ENCODE measurements at places on chromosomes 12 and 14. TPM values are rescaled to one million over a fixed set of nuclear protein-coding genes. Genes with fewer than 3 reads are reported as not detected.

Gene AICDA
- not detected for total RNA-seq

- DNase-seq: no peak
Measured at GRCh38 chr12:89238593-89238992, 113.7 kb downstream of the DUSP6 start.

DNA sequence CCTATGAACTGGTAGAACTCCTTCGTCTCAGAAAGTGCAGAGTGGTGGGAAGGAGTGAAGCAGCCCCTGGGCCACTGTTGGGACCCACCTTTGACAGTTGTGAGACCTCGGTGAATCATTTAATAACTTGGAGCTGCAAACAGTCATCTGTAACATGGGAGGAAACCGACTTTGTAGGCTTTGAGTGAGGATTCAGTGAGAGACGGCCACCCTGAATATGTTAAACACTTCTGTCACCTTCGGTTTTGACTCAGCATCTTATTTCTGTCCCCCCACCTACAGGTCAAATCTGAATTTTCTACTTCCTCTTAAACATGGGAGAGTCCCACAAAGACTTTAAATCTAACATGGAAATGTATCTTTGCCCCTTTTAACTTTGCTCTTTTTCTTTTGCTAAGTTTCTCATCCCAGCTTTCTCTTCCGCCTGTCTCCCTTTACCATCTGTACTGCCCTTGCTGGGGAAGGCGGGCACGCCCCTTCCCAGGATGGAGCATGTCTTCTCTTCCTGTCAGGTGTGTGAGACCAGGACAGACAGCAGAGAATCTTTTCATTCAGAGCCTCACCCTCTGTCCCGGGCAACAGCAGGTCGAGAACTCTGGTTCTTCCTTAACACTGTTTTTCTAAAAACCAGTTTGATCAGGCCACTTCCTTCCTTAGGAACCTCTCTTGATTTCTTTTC is 37.1 kb downstream of the ZC3H14 start:
- no peak for DNase-seq

Gene SELPLG
- total RNA-seq: not detected

DNA sequence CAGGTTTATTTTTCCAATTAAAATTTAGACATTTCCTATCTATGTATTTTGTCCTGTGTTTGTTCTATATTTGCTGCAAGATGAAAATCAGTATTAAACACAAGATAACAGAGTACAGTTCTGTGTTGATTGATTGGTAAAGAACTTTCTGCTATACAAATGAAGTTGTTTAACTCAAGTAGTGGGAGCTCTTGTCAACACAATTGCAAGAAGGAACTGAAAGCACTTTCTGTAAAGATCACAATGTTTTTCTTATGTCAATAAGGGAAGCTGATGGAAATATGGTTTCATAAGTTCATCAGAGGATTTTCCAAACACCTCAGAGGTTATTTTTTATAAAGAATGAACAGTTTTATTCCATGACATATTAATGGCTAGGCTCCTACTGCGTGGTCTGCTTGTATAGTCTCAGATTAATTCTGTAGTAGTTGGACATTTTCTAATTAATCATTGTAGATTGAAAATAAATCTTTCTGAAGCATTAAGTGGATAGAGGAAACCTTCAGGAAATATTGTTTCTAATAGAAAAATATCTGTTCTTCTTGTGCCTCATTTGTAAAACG is 379.5 kb downstream of the LRFN5 start:
- no peak for DNase-seq

Gene LMO3
- 39.4 TPM for total RNA-seq

Gene PAH
- total RNA-seq: 17.4 TPM

- DNase-seq: no peak
Measured at GRCh38 chr14:52042371-52043289, 26.2 kb downstream of the NID2 start.

GRCh38 chr14:71108398-71109119 is 201.3 kb downstream of the PCNX1 start:
- no peak for DNase-seq

DNA sequence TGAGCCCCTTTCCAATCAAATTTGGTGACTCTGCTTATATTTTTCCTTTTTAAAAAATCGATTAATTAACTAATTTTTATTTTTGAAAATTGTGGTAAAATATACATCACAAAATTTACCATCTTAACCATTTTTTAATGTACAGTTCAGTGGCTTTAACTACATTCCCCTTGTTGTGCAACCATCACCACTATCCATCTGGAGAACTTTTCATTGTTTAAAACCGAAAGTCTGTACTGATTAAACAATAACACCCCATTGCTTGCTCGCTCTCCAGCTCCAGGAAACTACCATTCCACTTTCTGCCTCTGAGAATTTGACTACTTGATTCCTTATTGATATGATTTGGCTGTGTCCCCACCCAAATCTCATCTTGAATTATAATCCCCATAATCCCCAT is 283.4 kb downstream of the C12orf75 start:
- no peak for DNase-seq

Gene LMNTD1
- total RNA-seq: not detected

Gene SIX1
- total RNA-seq: 0.79 TPM

Gene MYBPC1
- not detected for total RNA-seq

DNA sequence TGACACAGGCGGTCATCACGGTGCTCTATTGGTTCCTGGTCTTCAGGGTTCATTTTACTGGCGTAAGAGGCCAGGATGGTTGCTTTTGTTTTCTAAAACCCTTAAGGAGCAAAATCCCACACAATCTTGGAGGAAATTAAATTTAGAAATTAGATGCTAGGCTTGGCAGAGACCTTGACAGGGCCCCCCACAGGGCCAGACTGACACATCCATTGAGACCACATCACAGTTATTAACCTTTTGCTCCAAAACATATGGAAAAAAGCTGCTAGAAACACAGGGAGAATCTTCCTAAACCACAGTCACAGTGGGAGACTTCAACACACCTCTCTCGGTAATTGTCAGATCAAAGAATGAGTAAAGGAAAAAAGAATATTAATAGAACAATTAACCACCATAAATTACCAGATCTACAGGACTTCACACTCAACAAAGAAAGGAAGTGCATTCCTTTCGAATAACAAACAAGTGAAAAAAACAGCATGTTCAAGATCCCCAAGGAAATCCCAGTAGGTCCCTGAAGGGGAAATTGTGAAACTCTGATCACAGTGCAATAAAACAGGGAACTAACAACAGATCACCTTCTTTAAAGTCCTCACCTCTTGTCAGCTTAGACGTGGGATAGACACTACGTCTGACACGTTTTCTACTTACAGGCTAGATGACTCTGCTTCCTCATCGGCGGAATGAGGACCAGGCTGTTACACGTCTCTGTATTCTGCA is 40.2 kb upstream of the TMEM179 start:
- DNase-seq: no peak

- no peak for DNase-seq
Measured at GRCh38 chr14:72332046-72332445, 399.8 kb downstream of the RGS6 start.

DNA sequence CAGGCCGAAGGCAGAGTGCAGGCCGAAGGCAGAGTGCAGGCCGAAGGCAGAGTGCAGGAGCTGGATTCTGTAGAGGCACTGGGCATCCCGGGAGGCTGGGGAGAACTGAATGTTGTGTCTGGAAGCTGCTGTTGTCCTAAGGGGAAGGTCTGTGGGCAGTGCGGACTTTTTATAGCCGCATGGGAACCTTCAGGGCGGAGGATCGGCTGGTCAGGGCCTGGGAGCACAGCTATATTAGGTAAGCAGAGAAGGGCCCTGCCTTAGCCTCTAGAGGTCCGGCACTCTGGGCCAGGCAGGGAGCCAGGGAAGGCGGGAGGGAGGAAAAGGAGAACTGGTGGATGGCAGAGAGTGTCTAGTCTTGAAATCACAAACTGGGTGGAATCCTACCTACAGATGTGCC is 14.2 kb downstream of the CABP1 start:
- DNase-seq: no peak

Gene TSPAN19
- total RNA-seq: not detected

DNA sequence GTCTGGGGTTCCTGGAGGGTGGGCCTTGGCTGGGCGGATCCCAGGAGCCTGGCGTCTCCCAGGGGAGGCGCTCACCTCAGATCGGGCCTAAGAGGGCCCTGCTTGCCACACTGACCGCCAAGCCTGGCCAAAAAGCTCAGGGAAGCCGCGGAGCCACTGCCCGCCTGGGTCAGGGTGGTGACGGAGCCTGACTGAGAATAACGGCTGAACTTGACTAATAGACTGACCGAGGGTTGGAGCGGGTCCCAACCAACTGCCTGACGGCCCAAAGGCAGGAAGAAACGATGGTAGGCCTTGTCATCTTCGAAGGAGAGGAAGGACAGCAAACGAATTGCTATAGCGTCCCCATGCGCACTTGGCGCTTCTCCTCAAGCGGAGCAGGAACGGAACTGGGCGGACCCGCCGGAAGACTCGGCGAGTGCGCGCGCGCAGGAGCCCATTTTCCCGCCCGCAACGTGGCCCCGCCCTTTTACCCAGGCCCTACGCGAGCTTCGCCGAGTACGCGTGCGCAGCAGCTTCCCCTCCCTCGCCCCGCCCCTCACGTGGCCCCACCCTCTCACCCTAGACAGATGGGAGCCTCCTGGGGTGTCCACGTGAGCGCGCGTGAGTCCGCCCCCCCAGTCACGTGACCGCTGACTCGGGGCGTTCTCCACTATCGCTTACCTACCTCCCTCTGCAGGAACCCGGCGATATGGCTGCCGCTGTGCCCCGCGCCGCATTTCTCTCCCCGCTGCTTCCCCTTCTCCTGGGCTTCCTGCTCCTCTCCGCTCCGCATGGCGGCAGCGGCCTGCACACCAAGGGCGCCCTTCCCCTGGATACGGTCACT is at the start of the genes ERP29 and TMEM116:
Gene ERP29 (plus strand): TSS at position 652 of the 826 bp plus-strand sequence. CDS start 40 bp downstream, at position 692.
Gene TMEM116 (minus strand): TSS at position 391 of the 826 bp plus-strand sequence. CDS start 7,895 bp downstream, outside the sequence.
- DNase-seq: peak; percentile 100

Gene NIN
- total RNA-seq: 22.2 TPM

Gene NKX2-1
- total RNA-seq: not detected

GRCh38 chr14:104301731-104302460 is 163.5 kb downstream of the KIF26A start:
- DNase-seq: no peak

Gene IRF2BPL
- total RNA-seq: 51.1 TPM

DNA sequence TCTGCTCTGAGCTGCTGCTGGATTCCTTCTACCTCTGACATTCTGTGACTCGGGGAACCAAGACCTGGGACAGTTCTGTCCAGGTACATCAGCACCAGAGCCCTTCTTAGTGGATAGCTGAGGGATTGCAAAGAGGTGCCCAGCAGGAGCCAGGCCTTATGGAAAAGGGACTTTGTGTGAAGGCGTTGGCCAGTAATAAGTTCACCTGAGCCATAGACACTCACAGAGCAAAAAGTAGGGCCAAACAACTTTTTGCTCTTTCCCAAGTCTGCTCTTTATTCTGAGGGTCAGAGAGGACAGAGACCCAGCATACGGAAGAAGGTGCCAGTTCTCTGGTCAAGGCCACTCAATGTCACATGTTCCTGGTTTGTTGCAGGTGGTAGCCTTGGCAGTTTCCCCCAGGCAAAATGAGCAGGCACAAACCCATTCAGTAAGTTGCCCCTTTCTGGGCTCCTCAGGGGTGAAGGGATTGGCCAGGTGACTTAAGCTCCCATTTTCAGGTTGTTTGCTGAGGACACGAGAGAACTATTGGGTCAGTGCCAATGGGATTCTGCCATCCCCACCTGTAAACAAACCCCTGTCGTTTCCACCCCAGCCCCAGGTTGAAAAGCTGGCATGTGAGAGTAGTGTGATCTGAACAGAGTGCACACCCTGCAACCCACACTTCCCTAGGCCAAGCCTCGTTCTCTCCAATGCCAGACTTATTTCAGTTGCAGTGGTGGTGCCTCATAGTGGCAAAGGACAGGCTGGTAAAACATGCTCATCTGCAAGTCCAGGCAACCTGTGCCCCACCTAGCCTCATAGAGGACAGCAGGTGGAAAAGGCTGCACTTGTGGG is 150.3 kb downstream of the SMOC1 start:
- no peak for DNase-seq

GRCh38 chr12:42468341-42468821 is 121.2 kb downstream of the PRICKLE1 start:
- no peak for DNase-seq

- no peak for DNase-seq
Measured at GRCh38 chr14:68140076-68140741, 320.6 kb downstream of the RAD51B start.

DNA sequence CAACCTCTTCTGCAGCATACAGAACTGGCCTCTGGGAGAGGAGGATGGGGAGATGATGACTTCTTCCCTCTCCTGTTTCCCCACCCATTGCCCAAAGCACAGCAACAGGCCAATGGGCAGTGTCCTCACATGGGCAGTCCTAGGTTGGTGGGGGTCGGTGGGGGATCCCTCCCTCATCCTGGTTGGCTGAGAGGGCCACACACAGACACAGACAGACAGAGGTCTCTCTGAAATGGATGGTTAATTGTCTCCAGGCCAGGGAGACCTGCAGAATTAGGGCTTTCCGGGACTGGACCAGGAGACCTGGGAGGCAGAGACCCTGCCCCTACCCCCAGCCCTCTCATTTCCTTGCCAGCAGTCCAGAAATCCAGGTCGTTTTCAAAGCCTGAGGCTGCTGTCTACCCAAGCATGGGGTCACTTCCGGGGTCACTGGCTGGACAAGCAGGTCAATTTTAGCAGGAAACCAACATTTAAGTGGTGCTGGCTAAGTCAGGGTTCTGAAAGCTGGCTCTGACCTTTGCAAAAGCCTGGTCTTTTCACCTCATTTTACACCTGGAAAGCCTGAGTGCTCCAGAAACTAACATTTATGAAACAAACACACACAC is 48.6 kb upstream of the TBX3 start:
- DNase-seq: no peak

DNA sequence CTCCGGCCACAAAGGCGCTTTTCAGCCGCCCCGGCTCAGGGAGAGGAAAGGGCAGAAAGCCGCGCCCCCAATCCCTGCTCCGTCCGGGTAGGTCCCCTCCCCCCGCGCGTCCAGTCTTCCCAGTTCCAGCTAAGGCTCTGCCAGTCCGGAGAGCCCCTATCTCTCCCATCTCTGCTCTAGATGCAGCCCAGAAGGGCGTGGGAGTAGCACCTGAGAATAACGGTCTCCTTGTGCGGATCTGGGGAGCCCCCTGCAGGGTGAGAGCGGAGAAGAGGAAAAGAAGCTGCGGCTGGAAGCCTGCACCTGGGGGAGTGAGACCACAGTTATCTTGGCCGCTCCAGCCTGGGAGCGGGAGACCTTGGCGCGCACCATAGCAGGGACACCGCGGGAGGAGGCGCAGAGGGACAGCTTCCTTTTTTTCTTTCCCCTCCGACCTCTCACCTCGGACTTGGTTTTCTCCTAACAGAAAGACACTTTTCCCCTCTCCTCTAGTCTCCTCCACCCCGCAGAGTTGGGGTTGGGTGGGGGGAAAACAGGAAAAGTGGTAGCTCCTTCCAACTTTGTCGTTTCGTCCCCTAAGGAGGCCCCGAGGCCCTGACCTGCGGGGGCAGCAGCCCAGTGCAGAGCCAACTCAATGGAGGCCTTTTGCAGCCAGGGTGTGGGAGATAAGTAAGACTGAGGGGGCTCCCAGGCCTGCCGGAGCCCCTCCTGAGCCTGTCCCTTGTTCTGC is 2.4 kb downstream of the DHH start:
- DNase-seq: peak; percentile 35

DNA sequence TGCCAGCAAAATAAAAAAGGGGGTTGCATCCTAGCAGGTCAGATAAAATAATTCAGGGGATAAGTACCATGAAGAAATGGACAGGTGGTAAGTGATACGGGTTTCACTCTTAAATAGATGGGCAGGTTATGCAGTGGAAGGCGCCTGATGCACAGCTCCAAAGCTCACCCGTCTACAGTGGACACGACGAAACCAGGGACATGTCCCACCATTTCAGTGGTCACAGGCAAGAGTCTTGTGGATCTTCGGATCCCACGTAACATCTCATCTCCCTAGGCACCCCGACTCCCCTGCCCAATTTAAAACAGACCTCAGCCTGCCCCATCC is 60.5 kb downstream of the DDX51 start:
- no peak for DNase-seq

- no peak for DNase-seq
Measured at GRCh38 chr14:59020382-59020781, 168.1 kb upstream of the DAAM1 start.

Measured in progenitor cell of endocrine pancreas (in vitro differentiated cells).